Sciatic nerve (tissue), 2 donors: ENCODE measurements at places on chromosomes 11 and 22. TPM values are rescaled to one million over a fixed set of nuclear protein-coding genes. Genes with fewer than 3 reads are reported as not detected.
A peak's percentile ranks its signal among the peaks of the same experiment; 100 is the strongest.

Gene PYGM
- total RNA-seq = 8.1 TPM

GRCh38 chr11:126346586-126346940, 8.9 kb upstream of the ST3GAL4 start:
- DNase-seq = no peak

DNA sequence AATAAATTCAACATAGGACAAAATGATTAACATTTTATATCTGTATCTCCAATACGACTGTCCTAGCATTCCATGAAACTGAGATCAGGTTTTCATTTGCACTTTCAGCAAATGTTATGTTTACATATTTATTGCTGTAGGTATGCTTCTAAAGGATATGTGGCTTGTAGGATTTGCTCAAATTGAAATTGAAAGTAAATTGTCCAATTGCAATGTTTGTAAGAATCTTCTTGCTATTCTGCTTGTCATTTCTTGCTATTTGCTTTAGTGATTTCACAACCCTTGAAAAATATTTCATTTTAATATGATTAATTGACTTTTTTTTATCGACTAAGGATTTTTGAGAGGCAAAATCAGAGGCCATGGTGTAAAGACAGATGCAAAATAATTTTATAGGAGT, 904.2 kb upstream of the RAG2 start:
- DNase-seq = no peak

DNA sequence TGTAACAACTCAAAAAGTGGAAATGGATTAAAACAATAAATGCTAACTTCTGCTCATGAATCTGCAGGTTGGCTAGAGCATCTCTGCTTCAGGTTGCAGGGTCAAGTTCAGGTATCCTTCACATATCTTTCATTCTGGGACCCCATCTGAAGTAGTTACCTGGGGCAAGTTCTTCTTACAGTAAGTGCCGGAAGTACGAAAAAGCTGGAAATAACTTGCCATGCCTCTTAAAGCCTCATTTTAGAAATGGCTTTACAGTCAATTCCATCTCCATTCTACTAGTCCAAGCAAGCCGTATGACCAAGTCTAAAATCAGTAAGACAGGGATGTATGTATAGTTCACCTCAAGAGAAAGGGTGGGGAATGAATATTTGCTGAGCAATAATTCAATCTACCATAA, 93.7 kb downstream of the FCHSD2 start:
- DNase-seq = no peak

Gene SYCE3
- total RNA-seq = not detected

Gene SLC43A1
- total RNA-seq = 14.8 TPM

GRCh38 chr22:31103899-31104694, 3.3 kb downstream of the SELENOM start:
- no peak for DNase-seq

DNA sequence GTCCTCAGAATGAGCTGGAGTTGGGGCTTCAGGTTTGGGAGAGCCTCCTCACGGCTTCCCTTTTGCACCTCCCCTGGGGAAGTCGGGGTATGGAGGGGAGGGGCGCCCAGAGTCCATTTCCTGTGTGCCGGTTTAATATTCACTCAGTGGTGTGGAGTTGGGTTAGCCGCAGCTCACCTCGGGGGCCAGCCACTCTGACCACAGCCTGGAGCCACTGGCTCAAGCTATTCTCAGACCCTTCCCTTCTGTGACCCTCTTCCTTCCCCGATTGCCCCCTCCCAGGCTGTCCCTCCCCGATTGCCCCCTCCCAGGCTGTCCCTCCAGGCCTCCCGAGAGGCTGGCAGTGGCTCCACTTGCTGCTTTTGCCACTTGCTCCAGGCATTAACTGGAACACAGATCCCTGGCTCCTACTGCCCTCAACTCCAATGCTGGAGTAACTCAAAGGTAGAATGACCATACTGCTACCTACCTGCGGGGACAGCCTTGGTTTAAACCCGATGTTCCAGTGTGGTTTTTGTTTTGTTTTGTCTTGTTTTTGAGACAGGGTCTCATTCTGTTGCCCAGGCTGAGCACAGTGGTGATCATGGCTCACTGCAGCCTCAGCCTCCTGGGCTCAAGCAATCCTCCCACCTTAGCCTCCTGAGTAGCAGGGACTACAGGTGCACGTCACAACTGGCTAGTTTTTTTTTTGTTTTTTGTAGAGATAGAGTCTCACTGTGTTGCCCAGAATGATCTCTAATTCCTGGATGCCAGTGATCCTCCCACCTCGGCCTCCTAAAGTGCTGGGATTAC, 29.3 kb downstream of the RPUSD4 start:
- peak; percentile 17 for DNase-seq

GRCh38 chr11:124069429-124070401, 28.6 kb upstream of the OR10G7 start:
- DNase-seq = peak; percentile 67
